Renal pelvis (tissue), 12 donors: ENCODE measurements at places on chromosomes 12 and 14. TPM values are rescaled to one million over a fixed set of nuclear protein-coding genes. Genes with fewer than 3 reads are reported as not detected.

The HOXC6 gene
- 28.7 TPM for polyA plus RNA-seq

The RNU4-1 gene
- not detected for polyA plus RNA-seq

The RPGRIP1 gene
- 0.64 TPM for polyA plus RNA-seq

The TXNRD1 gene
- 61.5 TPM for polyA plus RNA-seq

The RAPGEF3 gene
- polyA plus RNA-seq, result 67.0 TPM

DNA sequence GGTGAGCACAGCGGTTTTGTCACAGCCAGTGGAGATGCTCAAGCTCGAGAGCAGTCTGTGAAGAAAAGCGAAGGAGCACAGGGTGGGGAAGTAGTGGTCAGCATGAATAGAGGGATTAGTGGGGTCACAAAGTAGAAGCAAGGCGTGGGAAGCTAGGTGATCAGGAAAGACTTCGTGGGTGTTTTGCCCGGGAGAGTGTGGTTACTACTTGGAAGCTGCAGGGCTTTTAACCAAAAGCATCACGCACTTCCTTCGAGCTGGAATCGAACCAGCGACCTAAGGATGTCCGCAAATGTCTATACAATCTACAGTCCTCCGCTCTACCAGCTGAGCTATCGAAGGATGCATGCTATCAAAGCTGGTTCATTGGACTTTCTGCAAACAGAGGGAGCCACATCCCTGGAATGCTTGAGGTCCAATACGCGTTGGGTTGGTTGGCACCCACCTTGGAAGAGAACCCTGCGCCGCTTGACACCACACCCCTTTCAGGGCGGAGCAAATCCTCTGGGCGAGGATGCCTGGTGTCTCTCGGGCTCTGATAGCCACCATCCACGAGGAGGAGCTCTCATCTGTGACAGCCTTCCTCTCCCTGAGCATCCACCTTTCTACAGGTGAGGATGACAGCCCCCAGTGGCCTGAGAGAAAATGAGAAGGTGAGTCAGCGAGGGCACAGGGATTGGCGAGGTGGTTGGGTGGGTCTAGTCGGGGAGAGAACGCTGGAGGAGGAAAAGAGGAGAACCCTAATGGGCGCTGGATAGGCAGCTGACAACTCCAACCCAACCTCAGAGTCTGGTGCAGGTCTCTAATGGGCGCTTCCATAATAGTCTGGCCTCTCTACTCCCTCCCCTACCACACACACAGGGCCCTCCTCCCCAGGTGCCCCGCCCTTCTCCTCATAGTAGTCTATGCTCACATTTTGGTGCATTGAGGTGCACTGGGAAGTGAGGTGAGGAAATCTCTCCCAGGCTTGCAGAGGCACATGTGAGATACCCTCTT lies 16.0 kb upstream of the OR6S1 start:
- no peak for DNase-seq

- DNase-seq, result no peak
Observed at GRCh38 chr12:95418142-95418541, 55.8 kb upstream of the METAP2 start.

GRCh38 chr12:77492536-77492935 lies 338.2 kb upstream of the NAV3 start:
- no peak for DNase-seq

- no peak for DNase-seq
Observed at GRCh38 chr14:85897808-85898207, 367.9 kb downstream of the FLRT2 start.

- DNase-seq, result no peak
Observed at GRCh38 chr14:50719911-50720759, 52.0 kb upstream of the SAV1 start.

DNA sequence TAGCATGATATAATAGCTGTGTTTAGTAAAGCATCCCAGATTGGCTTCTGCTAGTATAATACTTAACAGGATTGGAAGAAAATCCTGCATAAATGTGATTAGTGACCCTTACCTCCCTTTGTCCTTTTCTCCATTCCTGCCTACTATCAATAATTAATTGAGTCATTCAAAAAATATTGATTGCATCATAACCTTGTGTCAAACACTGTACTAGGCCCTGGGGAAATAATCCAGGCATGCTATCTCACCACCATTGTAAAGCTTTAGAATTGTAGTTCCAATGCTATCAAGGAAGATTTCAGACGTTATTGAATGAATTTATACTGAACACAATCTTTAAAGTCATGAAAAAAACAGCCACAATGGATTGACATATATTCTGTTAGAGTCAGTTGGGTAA lies 378.6 kb upstream of the DDHD1 start:
- no peak for DNase-seq

- no peak for DNase-seq
Observed at GRCh38 chr12:11875414-11875935, 195.3 kb upstream of the BCL2L14 start.

DNA sequence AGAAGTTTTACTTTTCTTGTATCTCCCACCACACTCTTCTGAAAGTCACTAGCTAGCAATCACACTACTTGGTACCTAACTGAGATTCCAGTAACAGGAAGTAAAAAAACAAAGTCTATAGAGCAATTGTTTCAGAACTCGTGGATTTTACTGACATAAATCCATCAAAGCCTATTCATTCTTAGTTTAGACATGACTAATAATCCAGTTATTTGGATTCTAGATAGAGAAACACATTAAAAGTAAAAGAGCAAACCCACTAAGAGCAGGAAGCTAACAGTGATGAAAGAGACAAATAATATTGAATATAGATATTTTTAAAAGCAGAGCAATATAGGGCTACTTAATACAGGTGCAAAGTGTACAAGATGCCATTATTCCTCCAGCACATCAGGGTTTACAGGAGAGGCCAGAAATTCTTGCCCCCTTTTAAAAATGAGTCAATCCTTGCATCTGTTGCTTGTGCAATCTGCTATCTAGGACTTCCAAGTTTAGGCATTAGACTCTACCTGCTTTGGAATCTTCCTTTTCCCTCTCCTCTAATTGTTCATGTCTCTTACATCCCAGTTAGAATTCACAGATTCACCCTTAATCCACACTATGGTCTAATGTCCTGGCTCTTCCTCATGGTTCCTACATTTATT lies 6.0 kb downstream of the HEATR5A start:
- no peak for DNase-seq
